Activated T-helper 1 cell treated with Interleukin-2 at 50 U/mL for 16 hours (primary cell): ENCODE measurements at places on chromosomes 16 and 17.

DNA sequence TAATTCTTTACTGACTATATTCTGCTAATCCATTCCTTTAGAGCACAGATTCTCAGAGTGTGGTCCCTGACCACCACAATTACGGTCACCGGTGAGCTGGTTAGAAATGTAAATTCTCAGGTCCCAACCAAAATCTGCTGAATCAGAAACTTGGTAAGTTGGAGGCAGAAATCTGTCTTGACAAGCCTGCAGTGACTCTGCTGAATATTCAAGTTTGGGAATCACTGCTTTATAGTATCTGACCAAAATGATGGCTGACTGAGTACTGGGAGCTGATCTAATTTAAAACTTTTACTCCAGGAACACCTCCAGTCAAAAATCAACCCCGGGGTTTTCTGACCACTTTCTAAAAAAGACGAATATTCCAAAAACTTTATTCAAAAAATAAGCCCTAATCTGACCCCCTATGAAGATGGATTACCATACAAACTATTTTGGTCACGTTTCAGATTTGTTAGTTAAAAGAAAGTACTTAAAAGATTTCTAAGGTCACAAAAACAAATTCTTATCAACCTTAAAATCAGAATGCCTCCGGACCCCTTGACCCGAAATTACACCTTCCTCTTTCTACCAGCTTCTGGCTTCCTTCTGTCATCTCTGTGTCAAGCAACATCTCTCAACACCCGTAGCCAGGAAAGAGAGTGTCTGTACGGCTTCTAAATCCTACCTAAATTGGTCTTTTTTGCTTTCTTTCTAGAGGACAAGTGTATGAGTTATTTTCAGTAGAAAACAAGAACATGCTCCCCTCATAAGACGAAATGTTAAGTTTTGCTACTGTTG, 38.6 kb downstream of the CREBBP start:
- no peak for DNase-seq

GRCh38 chr17:74579900-74580299, 12.2 kb downstream of the CD300LD start:
- no peak for DNase-seq

GRCh38 chr16:4158143-4159093, 42.2 kb upstream of the ADCY9 start:
- no peak for DNase-seq

DNA sequence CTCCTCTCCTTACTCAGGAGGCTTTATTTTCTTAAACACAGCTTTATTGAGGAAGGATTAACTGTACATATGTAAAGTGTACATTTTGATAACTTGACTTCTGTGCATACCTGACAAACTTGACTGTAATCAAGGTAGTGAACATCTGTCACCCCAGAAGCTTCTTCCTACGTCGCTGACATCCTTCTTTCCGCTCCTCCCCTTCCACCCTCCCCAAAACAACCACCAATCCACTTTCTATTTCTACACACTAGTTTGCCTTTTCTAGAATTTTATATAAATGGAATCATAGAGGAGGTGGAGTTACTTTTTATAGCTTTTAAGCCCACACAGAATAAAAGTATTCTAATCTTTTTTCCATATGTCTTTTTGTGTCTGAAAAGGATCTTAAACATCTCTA, 225.2 kb upstream of the RBFOX1 start:
- DNase-seq, result no peak

GRCh38 chr17:40938981-40939380, 1.5 kb upstream of the KRT23 start:
- no peak for DNase-seq
